ENCODE measurements at places on chromosomes 1 and 21. TPM values are rescaled to one million over a fixed set of nuclear protein-coding genes. Genes with fewer than 3 reads are reported as not detected.
A peak's percentile ranks its signal among the peaks of the same experiment; 100 is the strongest.

MLLT11 gene
- 26.5 TPM for total RNA-seq

OPRD1 gene
- total RNA-seq = not detected

- no peak overlapping the region for H3K27ac ChIP-seq
- H3K27me3 ChIP-seq = no peaks in the 10 kb centered on the region
- peaks cover 41% of the 10 kb centered on the region for H3K36me3 ChIP-seq
- DNase-seq = peak; percentile 38
Measured at GRCh38 chr1:8862528-8862927, 16.0 kb downstream of the ENO1 start.

- no peaks in the 10 kb centered on the region for H3K36me3 ChIP-seq
- H3K27me3 ChIP-seq = peaks cover 21% of the 10 kb centered on the region
- H3K27ac ChIP-seq = no peak overlapping the region
- no peak for DNase-seq
- H3K4me3 ChIP-seq = no peak overlapping the region
Measured at GRCh38 chr1:96971849-96972602, 250.4 kb downstream of the PTBP2 start.

- no peak overlapping the region for H3K4me3 ChIP-seq
- no peak overlapping the region for H3K27ac ChIP-seq
- peaks cover 12% of the 10 kb centered on the region for H3K36me3 ChIP-seq
- peaks cover 3% of the 10 kb centered on the region for H3K4me1 ChIP-seq
Measured at GRCh38 chr1:220157738-220158137, 63.8 kb downstream of the IARS2 start.

- DNase-seq = peak; percentile 58
- no peaks in the 10 kb centered on the region for H3K36me3 ChIP-seq
- H3K27me3 ChIP-seq = peaks cover 2% of the 10 kb centered on the region
- no peak overlapping the region for H3K4me3 ChIP-seq
Measured at GRCh38 chr21:42392731-42393442, 3.0 kb downstream of the TMPRSS3 start.

- no peak overlapping the region for H3K4me3 ChIP-seq
- H3K27me3 ChIP-seq = no peaks in the 10 kb centered on the region
- no peak for DNase-seq
- H3K4me1 ChIP-seq = no peaks in the 10 kb centered on the region
- no peaks in the 10 kb centered on the region for H3K36me3 ChIP-seq
Measured at GRCh38 chr1:230568676-230569075, 73.6 kb upstream of the COG2 start.

- no peak for DNase-seq
- H3K4me1 ChIP-seq = peaks cover 14% of the 10 kb centered on the region
- no peak overlapping the region for H3K4me3 ChIP-seq
- no peaks in the 10 kb centered on the region for H3K27me3 ChIP-seq
- H3K36me3 ChIP-seq = no peaks in the 10 kb centered on the region
- peak overlapping the region; percentile 77 for H3K27ac ChIP-seq
Measured at GRCh38 chr1:218584418-218585155, 239.5 kb downstream of the TGFB2 start.

DNA sequence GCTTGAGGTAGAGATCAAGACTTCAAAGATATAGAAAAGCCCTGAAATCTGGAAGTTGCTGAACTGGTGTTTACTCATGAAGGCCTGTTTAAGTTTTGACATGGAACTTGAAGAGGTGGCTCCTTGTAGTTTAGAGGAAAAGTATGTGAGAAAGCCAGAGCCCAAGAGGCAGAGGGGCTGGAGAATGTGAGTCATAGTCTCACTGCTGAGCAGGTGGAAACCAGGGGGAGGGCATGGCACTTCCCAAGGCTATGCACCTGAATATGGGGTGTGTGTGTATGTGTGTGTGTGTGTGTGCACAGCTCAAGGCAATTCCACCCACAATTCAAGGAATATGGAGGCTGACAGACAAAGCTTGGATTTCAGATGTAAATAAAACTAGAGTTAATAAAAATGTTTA, 46.8 kb upstream of the C1orf198 start:
- no peak for DNase-seq
- peaks cover 15% of the 10 kb centered on the region for H3K36me3 ChIP-seq
- no peaks in the 10 kb centered on the region for H3K27me3 ChIP-seq
- H3K4me3 ChIP-seq = no peak overlapping the region
